ENCODE measurements at places on chromosomes 6 and 20.
A peak's percentile ranks its signal among the peaks of the same experiment; 100 is the strongest.

DNA sequence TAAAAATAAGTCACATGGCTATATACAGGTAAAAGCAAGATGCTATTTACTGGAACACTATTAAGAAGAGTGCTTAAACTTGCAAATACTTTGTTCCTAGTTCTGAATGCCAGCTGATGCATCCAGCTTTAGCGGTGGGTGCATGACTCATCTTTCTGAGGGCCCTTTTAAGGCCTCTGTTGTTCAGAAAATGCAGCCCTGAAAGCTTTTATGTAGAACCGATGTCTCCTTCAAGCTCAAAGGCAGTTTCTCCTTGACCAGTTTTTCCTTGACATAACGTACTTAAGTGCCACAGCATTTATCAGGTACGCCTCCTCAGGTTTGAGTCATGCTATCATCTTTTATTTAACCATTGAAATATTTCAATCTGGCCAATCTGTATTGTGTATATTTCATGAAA lies 82.8 kb downstream of the MLIP start:
- DNase-seq, result no peak

- no peak for DNase-seq
Observed at GRCh38 chr6:42226645-42227143, 9.0 kb upstream of the MRPS10 start.

DNA sequence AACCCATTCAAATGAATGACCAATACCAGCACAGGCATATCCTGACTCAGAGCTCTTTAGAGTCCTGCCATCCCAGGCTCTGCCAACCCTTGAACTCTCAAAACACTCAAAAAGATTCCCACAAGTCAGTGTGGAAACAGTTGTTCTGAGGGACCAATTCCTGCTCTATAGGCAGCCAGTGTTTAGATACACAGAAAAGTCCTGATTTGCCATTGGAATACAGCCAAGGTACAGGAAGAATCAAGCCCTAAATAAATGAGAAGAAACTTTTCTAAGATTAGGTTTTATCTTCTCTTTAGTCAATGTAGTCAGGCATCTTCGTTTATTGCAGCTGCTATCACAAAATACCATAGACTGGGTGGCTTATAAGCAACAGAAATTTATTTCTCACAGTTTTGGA lies 626.8 kb upstream of the ARID1B start:
- DNase-seq, result no peak

- DNase-seq, result no peak
Observed at GRCh38 chr20:53805895-53806384, 212.3 kb upstream of the ZNF217 start.

DNA sequence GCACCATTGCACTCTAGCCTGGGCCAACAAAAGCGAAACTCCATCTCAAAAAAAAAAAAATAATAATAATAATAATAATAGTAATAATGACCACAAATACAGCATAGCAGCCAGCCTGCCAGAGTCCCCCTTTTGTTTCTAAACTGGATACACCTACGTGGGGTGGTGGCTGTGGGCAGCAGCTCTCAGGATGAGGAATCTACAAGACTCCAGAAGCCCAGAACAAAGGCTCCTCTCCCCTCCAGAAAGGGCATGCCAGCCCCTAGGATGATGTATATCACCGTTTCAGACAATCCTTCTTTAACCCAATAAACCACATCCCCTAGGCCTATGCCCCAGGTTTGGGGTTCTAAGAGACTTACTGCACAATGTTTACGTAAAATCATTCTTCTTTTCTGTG lies 155.9 kb downstream of the QRSL1 start:
- DNase-seq, result no peak

DNA sequence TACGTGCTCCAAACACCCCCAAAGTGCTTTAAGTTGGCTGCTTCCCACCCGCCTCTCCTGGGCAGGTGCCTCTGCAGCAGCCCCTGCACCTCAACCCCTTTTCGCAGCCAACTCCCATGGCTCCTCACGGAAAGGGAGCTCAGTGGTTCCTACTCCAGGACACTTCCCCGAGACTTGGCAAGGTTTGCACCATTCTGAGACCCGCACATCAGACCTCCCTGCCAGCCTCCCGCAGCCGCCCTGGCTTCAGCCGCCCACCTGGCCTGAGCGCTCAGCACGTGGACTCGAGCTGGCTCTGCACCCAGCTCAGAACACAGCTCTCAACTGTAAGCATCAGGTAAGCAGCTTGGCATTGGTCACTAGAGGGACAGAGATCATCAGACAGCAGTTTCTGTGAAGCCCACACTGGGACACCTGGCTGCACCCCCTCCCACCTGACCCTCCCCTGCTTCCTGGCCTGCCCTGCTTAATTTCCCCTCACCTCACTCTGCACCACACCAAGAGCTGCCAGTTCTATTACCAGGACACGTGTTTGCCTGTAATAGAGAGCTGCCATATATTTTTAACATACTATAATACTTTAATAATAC lies 28.5 kb downstream of the GMDS start:
- no peak for DNase-seq

- DNase-seq, result no peak
Observed at GRCh38 chr6:113676057-113676456, 181.1 kb upstream of the MARCKS start.

GRCh38 chr20:45100563-45101245 lies at the start of gene KCNS1:
Gene KCNS1, minus strand, starts transcription at chr20:45101127. Its CDS starts 1,891 bp downstream, at chr20:45099236.
- DNase-seq, result peak; percentile 52

GRCh38 chr6:70706491-70707123 lies 38.9 kb downstream of the SMAP1 start:
- DNase-seq, result no peak

- no peak for DNase-seq
Observed at GRCh38 chr6:96631248-96631647, 68.3 kb downstream of the FHL5 start.

DNA sequence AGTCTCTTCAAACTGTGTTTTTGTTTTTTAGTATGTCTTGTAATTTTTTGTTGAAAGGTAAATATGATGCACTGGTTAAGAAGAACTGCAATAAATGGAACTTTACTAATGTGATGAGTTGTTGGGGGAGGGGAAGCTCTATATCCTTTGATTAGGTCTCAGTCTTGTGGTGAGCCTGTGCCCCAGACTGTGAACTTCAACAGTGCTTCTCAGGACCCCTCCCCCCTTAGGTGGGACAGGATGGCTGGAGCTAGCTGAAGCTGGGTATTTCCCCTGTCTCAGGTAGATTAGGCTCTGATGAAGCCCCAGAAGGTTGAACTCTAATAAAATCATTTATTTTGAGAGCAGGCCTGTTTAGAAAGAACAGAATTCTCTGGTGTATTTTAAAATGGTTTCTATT lies 31.4 kb upstream of the TASP1 start:
- DNase-seq, result no peak

GRCh38 chr6:138088326-138088762 lies 18.9 kb downstream of the PERP start:
- DNase-seq, result no peak

DNA sequence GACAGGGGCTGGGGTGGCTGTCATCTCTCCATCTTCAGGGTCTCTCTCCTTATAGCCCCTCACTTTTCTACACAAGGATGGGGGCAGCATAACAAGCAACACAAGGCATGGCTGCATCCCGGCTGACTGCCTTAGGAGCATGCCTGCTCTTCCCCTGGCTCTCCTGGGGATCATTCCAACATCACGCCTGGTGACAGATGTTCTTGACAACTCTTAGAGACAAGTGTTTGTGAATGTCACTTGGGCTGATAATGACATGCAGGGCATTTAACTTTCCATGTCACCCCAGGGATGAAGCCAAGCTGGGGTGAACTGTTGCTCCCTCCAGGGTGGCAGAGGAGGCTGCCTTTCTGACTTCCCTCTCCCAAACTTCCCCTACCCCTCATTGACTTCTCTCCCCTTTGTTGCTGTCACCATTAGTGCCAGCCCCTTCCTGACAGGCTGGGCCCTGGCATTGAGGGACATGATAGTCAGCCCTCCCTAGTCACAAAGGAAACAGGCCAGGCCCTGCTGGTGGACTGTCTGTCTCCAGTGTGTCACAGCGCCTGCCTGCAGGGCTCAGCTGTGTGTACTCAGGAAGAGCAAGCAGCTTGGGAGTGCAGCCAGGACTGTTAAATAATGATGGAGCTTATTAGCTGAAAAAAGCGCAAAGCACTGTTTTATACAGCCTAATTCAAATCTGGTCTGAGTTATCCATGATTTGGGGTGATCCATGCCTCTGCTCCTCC lies 161.8 kb downstream of the LRFN2 start:
- DNase-seq, result no peak

- no peak for DNase-seq
Observed at GRCh38 chr20:16918366-16918765, 170.2 kb downstream of the OTOR start.

DNA sequence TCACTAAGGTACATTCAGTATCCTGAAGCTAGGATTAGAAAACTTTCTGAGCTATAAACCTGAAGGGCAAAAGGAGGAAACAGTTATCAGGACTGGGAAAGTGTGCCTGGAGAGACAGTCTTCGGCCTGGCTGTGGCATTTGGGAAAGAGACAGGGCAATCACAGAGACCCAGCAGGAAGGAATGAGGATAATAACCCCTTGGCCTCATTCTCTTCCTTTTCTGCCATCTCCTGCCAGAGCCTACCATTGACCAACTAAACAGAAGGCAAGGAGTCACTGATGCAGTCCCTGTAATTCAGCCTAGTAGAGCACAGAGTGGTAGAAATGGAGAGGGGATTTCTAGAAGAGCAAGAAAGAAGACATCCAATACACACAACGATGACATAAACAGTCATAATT lies 359.4 kb downstream of the HDGFL1 start:
- no peak for DNase-seq

DNA sequence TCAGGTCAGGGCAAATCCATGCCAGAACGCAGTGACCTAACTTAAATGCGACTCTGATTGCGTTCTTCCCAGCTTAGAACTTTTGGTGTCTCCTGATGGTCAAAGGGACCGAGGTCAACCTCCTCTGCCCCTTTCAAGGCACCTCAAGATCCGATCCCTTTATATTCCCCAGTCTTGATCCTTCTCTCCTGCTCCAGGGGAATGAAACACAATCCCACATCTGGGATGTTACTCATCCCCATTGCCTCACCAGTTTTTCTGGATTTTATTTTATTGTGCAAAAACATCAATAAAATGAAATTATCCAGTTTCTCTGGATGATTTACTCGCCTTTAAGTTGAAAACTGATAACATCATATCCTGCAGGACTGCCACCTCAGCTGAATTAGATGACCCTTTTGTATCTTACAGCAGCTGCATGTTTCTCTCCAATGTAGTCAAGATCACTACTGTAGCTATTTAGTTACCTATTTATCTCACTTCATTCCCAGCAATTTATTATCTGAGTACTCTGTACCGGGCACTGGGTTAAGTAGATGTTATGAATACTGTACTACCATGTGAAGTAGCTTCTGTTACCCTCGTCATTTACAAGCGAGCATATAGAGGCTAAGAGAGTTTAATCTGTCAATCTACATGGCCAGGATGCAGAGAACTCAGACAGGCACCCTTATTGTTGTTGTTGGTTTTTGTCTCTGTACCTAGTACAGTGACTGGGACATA lies 44.0 kb downstream of the IRAK1BP1 start:
- no peak for DNase-seq

DNA sequence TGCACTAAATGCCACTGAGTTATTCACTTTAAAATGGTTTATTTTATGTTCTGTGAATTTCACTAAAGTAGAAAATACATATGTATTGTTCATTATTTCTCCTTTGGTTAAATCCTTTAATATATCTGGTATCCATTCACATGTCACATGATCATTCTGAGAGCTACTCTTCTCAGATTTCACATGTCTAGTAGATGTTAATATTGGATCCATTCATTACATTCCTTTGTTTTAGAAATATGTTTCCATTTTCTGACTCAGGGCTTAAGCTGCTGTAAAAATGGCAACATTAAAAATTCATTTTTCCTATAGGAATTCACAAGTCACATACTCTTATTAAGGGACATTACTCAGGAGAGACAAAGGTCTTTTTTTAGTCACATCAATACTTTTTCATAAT lies 205.4 kb downstream of the ZFAND3 start:
- no peak for DNase-seq

DNA sequence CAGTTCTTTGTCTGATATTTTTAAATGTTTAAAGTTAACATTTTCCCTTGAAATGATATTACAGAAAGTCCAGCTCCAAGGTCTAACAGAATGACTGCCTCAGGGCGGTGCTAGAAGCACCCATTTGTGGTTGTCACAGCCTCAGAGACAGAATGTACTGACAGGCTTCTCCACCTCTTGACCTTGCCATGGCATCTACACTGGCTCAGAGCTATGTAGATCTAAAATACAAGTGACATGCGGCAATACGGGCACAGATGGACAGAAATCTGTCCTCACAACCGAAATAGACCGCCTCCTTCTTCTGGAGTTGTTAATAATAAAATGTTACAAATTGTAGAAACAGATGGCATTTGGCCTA lies 167.2 kb upstream of the THEMIS start:
- no peak for DNase-seq

DNA sequence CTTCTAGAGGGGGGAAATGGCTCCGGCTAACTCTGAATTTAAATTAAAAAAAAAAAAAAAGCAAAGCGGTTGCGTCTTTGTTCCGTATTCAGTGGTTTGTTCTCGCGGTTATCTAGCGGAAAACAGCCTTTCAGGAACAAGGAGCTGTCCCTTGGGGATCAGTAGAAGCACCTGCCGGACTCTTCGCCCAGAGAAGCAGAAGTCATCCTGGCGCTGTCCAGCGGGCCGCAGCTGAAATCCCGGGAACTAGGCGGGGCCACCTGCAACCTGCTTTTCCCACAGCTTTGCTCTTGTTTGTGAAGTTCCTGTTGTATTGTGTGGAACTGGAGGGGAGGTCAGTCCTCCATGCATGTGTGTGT lies 43.9 kb upstream of the GJE1 start:
- peak; percentile 5 for DNase-seq

DNA sequence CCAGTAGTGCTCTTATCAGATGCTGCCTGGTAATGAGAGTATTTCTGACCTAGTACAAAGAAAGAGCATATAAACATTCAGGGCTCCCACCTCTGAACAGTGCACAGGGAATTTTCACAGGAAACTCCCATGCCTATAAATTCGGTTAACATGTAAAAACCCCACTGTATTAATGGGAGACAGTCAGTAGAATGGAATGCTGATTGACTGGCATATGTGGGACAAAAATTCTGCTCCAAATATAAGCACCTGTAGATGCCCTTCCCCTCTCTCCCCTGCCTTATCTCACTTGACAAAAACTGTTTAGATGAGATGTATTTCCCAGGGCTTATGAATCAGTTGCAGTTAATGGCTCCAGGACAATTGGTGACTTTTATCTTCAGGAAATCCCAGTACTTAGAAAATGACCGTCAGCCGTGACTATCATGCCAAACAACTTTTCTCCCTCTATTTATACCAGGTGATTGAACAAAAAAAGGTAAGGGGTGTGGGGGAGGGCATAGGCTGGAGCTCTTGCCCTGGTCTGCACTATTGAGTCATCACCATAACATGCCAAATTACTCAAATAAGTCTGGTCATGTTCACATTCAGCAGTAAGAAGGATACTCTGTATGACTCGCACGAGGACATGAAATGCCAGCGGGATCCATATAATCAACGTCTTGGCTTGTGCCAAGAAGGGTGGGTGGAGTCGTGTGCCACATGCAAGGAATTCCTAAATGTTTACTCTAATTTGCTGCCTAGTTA lies 176.4 kb upstream of the BMP2 start:
- DNase-seq, result no peak
